ENCODE measurements at places on chromosomes 4 and X.

- DNase-seq = no peak
Observed at GRCh38 chrX:43481576-43481975, 174.5 kb upstream of the MAOA start.

- no peak for DNase-seq
Observed at GRCh38 chrX:2600564-2600963, 90.5 kb upstream of the CD99 start.

GRCh38 chr4:141540643-141541042 lies 95.7 kb upstream of the IL15 start:
- no peak for DNase-seq

DNA sequence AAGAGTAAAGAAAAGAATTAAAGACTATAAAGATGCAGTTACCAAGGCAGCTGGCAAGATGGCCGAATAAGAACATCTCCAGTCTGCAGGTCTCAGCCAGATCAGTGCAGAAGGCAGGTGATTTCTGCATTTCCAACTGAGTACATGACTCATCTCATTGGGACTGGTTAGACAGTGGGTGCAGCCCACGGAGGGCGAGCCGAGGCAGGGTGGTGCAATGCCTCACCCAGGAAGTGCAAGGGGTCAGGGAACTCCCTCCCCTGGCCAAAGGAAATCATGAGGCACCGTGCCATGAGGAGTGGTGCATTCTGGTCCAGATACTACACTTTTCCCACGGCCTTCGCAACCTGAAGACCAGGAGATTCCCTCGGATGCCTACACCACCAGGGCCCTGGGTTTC lies 20.5 kb downstream of the SPIN4 start:
- no peak for DNase-seq

DNA sequence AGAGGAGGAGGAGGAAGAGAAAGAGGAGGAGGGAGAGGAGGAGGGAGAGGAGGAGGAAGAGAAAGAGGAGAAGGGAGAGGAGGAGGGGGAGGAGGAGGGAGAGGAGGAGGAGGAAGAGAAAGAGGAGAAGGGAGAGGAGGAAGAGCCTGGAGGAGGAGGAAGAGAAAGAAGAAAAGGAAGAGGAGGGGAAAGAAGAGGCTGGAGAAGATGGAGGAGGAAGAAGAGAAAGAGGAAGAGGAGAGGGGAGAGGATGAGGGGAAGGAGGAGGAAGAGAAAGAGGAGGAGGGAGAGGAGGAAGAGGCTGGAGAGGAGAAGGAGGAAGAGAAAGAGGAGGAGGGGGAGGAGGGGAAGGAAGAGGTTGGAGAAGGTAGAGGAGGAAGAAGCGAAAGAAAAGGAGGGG lies 46.0 kb upstream of the SHOX start:
- DNase-seq = no peak

DNA sequence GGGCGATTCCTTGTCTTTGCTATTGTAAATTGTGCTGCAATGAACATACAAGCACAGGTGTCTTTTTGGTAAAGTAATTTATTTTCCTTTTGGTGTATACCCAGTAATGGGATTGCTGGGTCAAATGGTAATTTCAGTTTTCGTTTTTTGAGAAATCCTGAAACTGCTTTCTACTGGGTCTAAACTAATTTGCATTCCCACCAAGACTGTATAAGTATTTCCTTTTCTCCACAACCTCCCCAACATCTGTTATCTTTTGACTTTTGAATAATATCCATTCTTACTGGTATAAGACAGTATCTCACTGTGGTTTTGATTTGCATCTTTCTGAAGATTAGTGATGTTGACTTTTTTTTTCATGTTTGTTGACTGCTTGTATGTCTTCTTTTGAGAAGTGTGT lies 2506.0 kb downstream of the PCDH7 start:
- no peak for DNase-seq

All from GM20000 (cell line).